ENCODE measurements at places on chromosomes 1 and 21. TPM values are rescaled to one million over a fixed set of nuclear protein-coding genes. Genes with fewer than 3 reads are reported as not detected.

DNA sequence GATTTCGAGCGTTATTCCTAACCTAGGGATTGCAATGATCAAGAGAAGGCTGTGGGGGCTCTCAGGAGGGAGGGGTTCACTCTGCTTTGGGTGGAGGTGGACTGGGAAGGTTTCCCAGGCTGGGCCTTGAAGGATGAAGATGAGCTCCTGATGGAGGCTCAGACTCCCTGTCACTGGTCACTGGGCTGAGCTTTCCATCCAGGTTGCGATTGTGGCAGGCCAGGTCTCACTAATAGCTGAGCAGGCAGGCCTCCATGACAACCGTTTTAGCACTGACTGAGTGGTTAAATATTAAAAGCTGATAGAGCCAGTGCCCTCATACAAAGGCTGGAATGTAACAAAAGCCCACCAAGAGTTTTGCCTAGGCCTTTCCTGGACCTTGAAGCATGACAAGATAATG is 36.2 kb upstream of the EFCAB14 start:
- no peak for DNase-seq

GRCh38 chr1:103273106-103273505 is 164.8 kb upstream of the COL11A1 start:
- no peak for DNase-seq

- no peak for DNase-seq
Observed at GRCh38 chr21:14870853-14871149, 194.0 kb downstream of the NRIP1 start.

GRCh38 chr1:56068210-56068609 is 511.2 kb downstream of the PLPP3 start:
- DNase-seq: no peak

GRCh38 chr1:201655910-201656309 is 117.0 kb downstream of the NAV1 start:
- no peak for DNase-seq

DNA sequence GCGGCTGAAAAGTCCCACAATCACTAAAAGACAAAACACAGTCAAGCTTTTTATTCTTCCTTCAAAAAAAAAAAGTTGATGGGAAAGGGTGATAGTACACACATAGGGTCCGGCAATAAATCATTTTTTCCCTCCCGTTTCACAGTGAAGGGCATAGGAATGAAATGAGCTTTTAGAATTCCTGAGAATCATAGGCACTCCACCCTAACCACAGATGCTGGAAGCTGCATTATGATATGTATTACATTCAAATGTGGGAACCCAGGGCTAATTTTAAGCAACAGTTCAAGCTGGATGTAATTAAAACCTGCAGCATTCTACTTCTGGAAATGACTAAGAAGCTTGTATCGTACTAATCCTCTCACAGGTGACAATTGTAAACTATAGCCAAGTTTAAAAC is 75.7 kb upstream of the KCNJ15 start:
- DNase-seq: no peak

- no peak for DNase-seq
Observed at GRCh38 chr1:9891207-9891606, 18.9 kb downstream of the CTNNBIP1 start.

DNA sequence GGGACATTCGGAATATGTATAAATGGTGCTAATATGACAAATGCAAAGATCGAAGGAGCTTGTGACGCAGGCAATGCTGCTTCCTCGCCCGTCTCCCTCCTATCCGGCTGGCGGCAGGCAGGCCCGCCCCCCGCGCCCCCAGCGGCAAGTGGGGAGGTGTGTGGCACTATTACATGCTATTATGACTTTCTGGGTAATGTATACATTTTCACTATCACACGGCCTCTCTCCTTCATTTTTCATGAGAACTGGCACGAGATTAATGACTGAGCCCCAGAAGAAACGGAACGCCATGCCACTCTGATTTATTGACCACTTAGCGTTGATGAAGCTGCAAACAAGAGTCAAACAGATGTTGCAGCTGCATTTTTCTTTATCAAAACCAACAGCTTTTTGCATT is 138.9 kb upstream of the VAMP3 start:
- DNase-seq: no peak

DNA sequence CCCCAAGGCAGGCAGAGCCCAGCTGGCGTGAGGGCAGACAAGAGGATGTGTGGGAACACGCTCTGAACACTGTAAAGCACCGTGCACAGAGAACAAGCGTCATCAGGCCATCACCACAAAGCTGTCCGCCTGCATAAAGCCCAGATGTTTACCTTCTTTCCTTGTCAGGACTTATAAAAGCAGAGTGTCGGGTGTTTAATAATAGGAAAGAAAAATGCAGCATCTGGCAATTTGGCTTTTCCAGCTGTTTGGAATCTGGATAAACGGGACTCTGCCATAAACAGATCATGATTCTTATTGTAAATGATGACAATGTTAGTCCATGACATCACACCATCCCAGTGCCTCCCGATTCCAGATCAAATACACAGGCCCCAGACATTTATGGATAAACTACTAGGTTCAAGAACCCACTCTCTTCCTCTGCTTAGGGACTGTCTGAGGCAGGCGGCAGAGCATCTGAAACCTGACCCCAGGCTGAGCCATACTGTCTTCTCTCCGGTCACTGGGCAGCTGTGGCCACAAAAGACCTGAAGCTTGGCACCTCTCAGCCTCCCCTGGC is 4.2 kb downstream of the GLIS1 start:
- DNase-seq: no peak

- DNase-seq: no peak
Observed at GRCh38 chr1:198741744-198742143, 102.9 kb downstream of the PTPRC start.

DNA sequence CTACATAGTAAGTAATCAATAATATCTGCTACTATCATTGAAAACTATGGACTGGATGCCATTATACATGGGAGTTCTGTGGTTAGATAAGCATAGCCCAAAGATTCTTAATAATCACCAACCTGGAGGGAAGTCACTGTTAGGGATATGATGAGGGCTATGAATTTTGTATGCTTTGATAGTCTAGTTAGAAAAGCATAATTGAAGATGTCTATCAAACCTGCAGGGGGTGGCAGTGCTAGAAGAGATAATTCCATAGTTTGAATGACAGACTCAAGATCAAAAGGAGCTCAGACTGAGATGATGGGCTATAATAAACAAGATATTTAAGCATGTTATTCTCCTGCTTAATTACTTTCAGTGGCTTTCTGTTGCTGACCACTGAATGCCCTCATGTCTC is 15.4 kb upstream of the COA6 start:
- no peak for DNase-seq

- DNase-seq: no peak
Observed at GRCh38 chr21:43800124-43800523, 10.7 kb downstream of the RRP1 start.

- peak; percentile 22 for DNase-seq
Observed at GRCh38 chr1:63774617-63775417, 1.0 kb downstream of the ROR1 start.

- DNase-seq: no peak
Observed at GRCh38 chr21:35398346-35398982, 349.4 kb upstream of the RUNX1 start.

- DNase-seq: no peak
Observed at GRCh38 chr1:200179781-200180160, 152.3 kb downstream of the NR5A2 start.

DNA sequence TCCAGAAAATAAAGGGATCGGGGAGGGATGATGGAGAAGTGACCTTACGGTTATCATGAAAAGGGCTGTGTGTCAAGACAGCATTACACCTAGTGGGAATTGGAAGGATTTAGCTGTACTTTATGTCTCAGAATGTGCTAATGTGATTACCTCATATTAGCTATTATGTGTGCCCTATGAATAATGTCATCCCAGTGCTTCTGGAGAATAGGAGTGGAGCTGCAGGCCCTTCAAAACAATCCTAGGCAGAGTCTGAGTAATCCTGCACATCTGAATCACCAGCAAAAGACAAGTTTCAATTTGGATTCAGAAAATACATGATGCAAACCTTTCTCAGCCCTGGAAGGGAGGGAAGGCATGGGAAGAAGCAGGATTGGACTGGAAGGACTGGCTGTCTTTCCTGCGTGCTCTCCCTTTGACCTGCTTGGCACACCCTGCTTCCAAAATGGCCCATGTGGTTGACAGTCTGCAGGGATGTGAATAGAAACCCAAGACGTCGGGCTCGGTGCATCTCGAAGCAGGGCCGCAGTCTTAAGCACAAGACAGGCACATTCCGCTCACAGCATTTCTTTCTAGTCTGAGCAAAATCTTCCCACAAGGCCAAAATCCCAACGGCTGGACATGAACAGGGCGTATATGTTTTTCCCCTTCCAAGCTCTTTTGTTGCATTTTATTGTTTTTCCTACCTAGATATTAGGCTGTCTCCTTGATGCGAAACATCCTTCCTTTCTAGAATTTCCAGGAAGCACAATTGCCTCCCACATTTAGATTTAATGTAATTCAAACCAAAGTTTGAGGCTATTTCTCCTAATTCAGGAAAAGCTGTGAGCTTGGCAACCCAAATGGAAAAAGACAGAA is 54.3 kb upstream of the TARBP1 start:
- DNase-seq: no peak

DNA sequence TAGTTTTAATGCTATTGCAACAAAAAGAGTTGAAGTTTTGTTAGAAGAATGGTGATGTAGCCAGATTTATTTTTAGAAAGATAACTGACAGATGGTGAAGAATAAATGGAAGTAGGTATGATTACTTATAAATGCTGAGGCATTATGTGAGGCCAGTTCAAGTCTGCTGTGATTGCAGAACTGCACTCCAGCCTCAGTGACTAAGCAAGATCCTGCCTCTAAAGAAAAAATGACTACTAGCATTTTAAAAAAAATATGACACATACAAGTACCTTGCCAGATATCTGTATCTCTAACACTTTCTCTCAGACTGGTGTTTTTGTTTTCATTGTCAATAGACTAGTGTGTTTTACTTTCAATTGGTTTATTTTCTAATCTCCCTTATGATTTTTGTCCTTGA is 1242.4 kb upstream of the ADGRL4 start:
- DNase-seq: no peak

DNA sequence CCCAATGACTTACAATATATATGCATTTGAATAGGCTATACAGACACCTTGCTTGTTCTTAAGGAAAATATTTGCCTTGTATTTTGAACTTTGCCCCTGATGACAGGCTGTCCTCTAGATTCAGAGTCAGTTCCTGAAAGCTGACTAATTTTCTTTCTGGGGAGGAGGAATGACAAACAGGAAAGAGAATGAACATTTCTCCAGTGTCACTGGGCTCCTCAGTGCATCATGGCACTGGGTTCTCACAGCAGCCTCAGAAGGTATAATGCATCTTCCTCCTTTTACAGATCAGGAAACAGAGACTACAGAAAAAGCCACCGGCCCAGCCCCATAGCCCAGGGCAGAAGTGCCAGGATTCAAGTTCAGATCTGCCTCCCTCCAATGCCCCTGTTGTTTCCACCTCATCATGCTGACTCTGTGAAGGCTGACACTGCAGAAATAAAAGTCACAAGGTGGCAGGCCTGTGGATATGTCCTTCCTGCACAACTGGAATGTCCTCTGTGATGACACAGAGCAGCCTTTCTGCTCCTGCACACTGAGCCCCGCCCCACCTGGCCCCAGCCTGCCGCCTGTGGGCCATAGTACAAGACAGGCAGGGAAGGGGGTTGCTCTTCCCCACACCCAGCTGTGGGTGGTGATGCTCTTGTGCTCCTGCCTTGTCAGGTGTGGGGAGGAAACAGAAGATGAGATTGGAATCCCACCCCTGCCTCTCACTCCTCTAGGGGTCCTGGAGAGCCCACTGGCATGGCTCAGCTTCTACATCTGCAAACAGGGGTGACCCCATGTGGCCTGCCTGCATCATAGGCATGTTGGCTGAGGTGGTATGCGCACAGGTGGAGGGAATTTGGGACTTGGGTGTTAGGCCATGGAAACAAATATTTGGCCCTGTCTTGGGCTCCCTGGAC is 6.4 kb downstream of the TTC22 start:
- DNase-seq: no peak

DNA sequence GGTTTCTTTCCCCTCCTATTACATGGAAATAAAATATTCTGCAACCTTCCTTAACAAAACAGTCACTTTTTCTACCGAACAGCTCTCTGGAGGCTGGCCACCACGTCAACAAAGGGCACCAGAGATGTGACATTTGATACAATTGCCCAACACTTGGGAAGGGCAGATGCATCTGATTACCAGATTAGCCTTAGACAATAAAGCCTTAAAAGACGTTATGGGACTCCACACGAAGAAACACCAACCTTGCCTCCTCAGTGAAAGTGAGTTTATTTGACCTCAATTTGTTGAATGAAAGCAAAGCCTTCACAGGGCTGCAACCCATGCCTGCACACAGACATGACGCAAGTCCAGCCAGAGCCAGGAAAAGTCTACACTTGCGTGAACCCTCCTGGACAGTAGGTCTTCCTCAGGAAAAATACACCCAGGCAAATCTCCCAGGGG is 136.1 kb downstream of the TGFBR3 start:
- no peak for DNase-seq

GRCh38 chr1:47914952-47915676 is 82.1 kb downstream of the TRABD2B start:
- no peak for DNase-seq

DNA sequence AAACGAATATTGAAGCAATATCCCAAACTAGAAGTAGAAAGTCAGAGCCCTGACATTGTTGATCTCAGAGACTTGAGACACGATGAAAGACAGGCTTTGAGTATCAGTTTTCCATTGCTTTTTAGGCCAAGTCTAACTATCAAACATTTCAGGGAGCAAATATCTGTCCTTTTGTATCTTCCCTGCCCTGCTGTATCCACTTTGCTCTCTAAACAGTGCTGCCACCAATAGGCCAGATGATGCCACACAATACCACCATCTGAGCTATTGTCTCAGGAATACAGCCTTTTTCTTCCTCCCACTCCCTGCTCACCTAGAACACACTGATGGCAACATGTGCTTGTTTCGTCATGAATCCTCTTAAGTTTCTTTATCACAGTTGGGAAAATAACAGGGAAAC is 62.6 kb upstream of the SPAG17 start:
- DNase-seq: peak; percentile 1

The CGN gene
- total RNA-seq: 5.5 TPM

The SLC45A3 gene
- 5.3 TPM for total RNA-seq

The ASCL5 gene
- not detected for total RNA-seq

The OR2L13 gene
- total RNA-seq: not detected

The RPE65 gene
- total RNA-seq: not detected

The ATPAF1 gene
- total RNA-seq: 33.3 TPM

The HTR6 gene
- total RNA-seq: not detected

The KLHL21 gene
- 7.6 TPM for total RNA-seq

The LPAR3 gene
- not detected for total RNA-seq

The OR2AK2 gene
- total RNA-seq: not detected

The MEGF6 gene
- 0.15 TPM for total RNA-seq

The SRGAP2B gene
- 36.5 TPM for total RNA-seq

The FABP3 gene
- not detected for total RNA-seq

The WDR64 gene
- total RNA-seq: not detected

Data from OCI-LY7 (cell line).